Hepatic stellate cell (primary cell): ENCODE measurements at places on chromosomes 11 and 22.

DNA sequence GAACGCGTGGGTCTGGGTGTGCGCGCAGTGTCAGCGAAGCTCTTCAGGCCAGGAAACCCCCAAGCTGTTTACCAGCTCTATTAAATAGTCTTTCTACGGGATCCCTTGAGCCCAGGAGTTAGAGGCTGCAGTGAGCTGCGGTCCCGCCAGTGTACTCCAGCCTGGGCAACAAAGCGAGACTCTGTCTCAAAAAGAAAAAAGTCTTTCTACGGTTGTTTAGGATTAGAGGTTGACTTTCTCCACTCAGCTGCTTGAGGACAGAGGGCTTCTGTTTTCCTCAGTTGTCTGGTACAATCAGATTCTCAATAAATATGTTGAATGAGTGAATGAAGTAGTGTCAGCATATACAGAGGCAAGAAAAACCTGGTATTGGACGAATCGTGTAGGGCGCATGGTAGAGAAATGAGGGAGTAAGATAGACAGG, 619 bp downstream of the SART1 start:
- DNase-seq = no peak

- DNase-seq = no peak
Observed at GRCh38 chr22:47674600-47674999, 912.1 kb downstream of the TBC1D22A start.

- no peak for DNase-seq
Observed at GRCh38 chr11:1047595-1048156, 11.2 kb upstream of the MUC6 start.

- no peak for DNase-seq
Observed at GRCh38 chr11:92692826-92693546, 276.5 kb upstream of the MTNR1B start.

DNA sequence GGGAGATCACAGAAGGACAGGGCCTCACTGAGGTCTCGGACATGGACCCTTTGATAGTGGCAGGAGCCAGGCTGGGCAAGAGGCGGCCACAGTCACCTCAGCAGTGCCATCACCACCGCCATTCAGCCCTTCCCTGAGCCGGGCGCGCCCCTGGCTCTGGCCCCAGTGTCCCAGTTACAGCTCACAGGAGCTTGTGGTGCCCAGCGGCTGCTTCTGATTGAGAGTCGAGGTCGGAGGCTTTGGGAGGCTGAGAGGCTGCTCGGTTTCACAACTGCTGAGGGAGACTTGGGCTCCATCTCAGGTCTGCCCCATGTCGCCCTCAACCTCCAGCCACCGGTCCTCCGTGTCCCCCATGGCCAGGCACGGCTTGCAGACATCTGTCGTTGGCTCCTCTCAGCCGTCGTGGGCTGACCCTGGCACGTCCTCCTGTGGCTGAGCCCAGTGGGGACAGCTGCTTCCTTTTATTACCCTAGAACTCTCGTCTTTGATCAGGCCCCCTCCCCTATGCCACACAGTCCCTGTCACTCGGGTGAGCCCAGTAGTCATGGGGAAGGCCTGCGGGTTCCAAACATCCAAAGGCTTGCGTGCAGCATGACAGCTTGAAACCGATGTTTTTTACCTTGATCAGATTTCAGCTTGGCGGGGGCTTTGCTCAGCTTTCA, 28.4 kb upstream of the PPP6R3 start:
- DNase-seq = no peak

- DNase-seq = no peak
Observed at GRCh38 chr22:37920126-37920525, 14.0 kb downstream of the MICALL1 start.

DNA sequence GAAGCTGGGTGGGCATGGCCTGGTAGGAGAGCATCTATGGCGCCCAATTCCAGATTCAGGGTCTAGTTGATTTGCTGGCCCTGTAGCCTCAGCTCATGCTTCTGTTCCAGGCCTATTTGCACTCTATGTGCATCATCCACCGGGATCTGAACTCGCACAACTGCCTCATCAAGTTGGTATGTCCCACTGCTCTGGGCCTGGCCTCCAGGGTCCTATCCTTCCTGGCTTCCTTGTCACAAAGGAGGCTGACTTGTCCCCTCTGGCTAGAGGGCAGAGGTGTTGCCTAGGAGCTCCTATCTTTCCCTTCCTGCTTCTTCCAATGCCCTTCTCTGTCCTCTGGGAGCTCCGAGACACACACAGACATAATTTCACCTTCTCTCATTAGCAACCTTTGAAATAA, 21.3 kb downstream of the PIK3IP1 start:
- DNase-seq = no peak

GRCh38 chr11:60158636-60159035, 24.2 kb downstream of the MS4A6A start:
- no peak for DNase-seq

DNA sequence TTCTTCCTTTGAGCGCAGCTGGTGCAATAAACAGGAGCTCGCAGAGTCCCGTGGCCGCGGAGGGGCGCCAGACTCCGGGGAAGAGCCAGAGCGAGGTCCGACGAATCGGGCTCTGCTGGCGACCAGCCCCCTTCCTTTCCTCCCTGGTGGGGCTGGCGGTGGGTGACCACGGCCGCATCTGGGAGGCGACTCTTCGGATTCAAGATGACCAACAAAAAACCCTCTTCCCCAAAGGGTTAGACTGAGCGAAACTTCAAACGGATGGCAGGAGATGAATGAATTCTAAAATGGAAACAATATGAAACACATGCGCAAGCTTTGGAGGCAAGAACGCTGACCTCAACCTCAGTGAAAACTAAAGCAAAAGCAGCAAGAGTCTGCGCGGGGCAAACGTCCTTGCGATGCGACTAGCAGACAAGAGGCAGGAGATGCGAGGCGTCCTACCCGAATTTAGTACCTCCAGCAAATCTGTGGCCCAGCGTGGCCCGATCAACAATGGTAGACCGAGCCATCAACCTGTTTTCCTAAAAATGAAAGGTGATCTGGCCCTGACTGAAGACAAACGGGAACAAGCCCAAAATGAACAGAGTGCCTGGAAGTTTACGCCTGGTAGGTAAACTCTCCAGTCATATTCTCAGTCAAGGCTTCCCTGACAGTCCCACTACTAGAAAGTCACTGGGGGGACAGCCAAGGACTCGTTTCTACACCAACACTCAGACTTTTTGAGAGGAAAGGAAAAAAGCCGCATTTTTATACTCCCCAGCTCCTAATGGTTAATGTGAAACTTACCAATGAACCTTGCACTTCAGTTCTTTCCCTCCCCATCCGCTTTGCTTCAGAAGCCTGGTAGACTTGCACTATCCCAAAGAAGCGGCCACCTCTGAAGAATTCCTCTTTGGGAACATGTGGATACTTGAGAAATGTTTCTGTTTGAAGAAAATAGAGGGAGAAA, 11.6 kb downstream of the MMP3 start:
- peak; percentile 16 for DNase-seq

DNA sequence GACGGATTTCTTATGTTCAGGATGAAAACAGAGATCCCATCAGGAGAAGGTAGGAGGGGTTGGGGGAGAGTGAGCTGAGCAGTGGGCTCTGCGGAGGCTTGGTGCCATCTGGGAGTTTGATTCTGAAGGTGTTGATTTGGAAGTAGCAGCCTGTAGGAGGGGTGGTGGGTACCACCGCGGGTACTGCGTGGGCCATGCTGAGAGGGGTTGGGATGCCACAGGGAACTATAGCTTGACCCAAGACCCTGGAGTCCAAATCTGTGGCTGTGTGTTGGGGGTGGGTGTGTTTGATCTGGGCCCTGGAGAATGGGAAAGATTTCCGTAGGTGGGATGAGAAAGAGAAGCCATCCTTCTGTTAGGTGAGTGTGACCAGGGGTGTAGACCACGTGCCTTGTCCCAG, 5.0 kb downstream of the INCENP start:
- DNase-seq = no peak

GRCh38 chr11:128458321-128458720, 129.0 kb downstream of the ETS1 start:
- peak; percentile 58 for DNase-seq

GRCh38 chr22:20111045-20111688, 4.7 kb upstream of the RANBP1 start:
- peak; percentile 44 for DNase-seq

GRCh38 chr22:47053013-47053725, 290.7 kb downstream of the TBC1D22A start:
- DNase-seq = no peak

DNA sequence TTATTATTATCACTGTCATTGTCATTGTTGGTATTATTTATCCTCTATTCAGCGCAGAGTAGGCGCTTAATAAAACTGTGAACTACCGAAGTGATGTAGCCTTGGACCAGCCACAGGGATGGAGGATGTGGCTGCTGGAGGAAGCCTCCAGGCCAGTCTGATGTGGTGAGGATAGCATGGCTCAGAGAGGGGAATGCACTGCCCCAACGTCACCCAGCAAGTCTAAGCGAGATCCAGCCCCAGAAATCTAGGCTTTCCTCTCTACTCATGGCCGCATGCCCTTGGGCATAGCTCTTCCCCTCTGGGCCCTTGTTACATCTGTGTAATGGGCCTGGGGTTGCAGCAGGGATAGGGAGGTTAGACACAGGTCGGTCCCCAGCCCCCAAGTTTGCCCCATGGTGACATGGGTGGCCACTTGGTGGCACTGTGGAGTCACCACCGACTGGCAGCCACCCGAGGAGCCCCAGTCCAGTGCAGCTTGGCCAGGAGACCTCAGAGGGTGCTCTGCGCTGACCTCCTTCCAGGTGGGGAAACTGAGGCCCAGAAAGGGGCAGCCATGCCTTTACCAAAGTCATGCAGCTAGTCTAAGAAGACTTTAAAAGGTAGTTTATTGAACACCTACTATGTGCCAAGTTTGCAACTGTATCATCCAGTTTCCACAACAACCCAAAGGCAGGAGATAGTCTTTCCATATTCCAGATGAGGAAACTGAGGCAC, 395.7 kb downstream of the MN1 start:
- DNase-seq = peak; percentile 71

- no peak for DNase-seq
Observed at GRCh38 chr11:10862446-10862845, 4.6 kb upstream of the ZBED5 start.
